ENCODE measurements at places on chromosomes 16 and 17. TPM values are rescaled to one million over a fixed set of nuclear protein-coding genes. Genes with fewer than 3 reads are reported as not detected.

- DNase-seq, result no peak
These were observed 778.1 kb upstream of the SOX9 start for GRCh38 chr17:71342737-71343136.

DNA sequence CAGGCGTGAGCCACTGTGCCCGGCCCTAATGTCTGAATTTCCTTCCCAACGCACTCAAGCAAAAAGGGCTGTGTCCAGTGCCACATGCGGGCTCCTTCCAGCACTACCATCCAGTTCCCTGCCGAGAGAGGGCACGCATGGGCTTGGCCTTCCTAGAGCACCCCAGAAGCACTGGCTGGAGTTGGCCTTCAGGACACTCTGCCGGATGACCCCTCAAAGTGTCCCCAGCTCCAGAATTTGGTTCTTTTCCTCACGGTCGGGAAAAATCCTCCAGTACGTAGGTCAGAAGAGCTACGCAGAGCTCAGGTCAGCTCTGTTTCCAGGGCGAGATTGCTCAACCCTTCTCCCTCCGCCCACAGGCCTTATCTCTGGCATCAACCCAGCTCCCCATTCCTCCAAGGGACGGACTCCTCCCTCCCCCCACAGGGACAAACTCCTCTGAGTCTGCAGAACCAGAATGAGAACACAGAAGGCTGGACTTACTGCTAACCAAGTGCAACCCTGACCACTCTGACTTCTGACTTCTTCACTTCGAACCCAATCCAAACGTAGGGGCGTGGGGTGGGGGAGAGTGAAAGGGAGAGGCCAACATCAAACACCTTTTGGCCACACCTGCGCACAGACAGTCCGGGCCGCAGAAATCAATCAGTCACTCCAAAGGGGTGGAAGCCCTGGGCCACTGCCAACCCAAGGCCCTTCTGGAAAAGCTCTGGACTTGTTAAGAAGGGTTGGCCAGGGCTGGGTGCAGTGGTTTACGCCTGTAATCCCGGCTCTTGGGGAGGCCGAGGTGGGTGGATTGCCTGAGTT, 3.6 kb downstream of the CDC42EP4 start:
- DNase-seq, result no peak

Gene RAB26
- total RNA-seq, result 0.64 TPM

DNA sequence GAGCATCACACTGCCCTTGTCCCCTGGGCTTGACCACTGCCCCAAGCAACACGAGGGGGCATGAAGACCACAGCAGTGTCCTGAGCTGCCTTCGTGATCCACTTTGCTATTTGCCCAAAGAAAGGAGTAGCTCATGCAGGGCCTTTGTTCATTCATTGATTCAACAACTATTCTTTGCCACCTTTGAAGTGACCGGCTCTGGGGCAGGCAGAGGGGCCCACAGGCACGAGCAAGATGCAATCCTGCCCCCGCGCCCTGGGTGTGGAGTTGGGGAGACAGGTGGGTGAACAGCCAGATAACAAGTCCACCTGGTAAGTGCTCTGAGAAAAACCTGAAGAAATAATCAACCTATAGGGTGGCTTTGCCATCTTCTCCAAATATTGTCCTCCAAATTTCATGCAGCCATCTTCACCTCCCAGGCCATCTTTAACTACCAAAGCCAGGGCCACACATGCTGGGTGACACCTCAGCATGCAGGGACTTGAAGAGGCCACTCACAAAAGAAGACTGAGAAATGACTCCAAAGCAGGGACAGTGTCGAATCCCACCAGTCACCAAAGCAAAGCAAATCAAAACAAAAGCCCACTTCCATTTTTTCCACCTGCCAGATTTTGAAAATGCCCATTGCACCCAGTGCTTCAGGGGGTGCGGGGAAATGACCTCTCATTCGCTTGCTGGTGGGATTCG, 18.2 kb upstream of the RBFOX3 start:
- DNase-seq, result no peak

DNA sequence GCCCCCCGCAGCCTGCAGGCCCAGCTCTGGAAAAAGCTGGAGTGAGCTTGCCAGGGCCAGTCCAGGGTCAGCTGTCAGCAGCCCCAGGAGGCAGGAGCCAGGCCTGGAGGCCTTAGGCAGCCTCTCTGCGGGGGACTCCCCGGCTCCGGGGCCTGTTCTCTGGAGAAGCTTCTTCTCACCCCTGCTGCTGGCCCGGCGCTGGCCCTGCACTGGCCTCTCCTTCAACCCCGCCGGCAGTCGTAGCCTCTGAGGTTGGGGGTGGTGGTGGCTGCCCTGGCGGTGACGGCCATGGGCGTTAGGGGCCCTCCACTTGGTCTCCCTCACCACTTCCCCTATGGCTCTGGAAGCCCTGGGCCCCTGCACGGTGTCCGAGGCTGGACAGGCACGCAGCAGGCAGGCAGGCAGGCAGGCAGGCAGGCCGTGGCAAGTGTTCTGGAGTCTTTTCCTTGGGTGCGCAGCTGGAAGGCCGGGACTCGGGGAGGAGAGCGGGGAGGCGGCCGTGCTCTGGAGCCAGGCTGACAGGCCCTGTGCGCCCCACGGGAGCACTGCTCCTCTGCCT, 2.1 kb downstream of the FOXF1 start:
- DNase-seq, result no peak

- DNase-seq, result no peak
These were observed 10.1 kb downstream of the IRF8 start for GRCh38 chr16:85908889-85909589.

DNA sequence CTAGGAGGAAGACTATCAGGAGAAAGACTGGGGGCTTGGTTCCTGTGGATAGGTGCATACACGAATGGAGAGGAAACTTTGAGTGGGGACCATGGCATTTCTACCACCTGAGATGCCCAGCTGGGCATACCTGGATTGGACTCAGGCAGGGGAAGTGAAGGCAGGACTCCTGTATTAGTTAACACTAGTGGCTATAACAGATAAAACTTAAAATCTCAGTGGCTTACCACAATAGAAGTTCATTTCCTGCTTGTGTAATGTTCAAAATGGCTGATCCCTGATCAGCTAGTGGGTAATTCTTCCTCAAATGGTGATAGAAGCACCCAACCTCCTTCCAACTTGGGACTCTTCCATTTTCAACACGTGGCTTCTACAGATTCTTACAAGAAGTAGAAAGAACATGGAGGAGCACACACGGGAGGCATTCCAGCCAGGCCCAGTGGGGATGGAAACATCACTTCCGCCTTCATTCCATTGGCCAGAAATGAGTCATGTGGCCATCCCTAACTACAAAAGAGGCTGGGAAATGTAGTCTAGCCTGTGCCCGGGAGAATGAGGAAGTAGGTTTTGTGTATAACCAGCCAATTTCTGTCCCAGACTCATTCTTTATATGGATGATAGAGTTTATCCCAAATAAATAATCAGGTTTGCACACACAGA, 112.1 kb downstream of the UTP18 start:
- DNase-seq, result peak; percentile 16

GRCh38 chr17:49370971-49371834, 9.2 kb upstream of the ZNF652 start:
- DNase-seq, result no peak

Gene NFATC2IP
- 63.9 TPM for total RNA-seq

Gene KIF2B
- total RNA-seq, result not detected

DNA sequence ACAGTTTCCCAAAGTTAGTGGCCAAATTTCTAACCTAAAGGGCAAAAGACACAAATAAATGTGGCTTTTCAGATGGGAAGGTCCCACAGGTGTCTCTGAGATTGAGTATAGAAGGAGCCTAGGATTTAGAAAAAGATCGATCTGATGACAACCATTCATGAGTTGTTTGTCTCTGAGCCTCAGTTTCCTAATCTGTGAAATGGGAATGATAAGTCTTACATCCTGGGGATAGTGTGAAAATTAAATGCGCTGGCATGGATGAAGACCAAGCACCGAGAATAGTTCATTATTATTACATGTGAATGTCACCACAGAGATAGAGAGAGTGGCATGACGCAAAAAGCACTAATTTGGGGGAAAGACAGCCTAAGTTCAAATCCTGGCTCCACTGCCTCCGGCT, 7.2 kb downstream of the CDH5 start:
- DNase-seq, result no peak

DNA sequence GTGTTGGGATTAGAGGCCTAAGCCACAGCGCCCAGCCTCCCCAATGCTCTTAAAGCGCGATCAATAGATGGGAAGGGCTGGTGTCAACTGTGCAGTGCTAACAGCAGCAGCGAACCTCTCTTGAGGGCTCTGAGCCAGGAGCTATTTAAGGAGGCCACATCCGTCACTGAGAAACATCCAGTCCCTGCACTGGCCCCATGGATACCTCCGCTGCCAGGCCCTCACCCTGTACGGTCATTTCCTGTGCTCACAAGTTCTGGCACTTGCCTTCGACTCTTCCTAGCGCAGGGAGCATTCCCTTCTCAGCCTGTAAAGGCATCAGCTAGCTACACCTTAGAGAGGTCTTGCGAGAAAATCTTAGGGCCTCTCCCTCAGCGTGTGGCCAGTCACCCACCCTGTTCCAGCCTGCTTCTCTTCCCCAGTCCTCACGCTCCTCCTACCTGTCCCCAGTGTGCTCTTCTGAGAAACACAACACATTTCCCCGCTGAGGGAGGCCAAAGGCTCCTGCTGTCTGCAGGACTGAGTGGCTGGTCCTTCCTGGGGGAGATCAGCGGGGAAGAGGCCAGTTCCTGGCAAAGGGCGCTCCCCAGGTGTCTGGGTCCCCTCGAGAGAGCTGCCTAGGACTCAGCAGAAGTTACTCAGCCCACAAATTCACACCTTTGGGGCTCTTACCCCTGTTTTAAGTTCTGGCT, 28.6 kb downstream of the GTF3C1 start:
- no peak for DNase-seq

Gene CPHXL2
- not detected for total RNA-seq

GRCh38 chr17:82528484-82529265, 9.1 kb downstream of the FOXK2 start:
- DNase-seq, result no peak

Gene ABCA9
- total RNA-seq, result 1.3 TPM

DNA sequence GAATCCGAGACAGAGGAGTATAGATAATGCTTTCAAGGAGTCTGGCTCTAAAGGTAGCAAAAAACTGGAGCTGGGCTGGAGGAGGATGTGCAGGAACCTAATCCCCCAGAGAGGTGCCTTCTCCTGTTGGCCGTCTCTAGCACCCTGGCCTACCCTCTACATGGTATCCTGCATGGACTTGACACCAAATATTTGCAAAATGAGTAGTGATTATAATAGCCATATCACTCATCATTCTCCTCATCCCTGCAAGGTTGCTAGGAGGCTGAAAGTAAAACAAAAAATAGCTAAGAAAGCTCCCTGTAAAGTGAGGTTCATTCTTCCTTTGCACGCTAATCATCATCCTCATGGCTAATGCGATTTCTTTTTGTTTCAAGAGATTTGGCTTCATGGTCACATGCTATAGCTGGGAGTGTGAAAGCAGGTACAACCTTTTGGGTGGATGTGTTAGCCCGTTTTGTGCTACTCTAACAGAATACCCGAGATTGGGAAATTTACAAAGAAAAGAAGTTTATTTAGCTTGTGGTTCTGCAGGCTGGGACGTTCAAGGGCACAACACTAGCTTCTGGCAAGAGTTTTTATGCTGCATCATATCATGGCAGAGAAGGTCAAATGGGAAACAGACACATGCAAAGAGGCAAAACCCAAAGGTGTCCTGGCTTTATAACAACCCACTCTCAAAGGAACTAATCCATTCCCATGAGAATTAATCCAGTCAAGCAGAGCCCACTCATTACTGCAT, 27.1 kb upstream of the CIITA start:
- no peak for DNase-seq

Gene CAVIN1
- total RNA-seq, result 0.14 TPM

DNA sequence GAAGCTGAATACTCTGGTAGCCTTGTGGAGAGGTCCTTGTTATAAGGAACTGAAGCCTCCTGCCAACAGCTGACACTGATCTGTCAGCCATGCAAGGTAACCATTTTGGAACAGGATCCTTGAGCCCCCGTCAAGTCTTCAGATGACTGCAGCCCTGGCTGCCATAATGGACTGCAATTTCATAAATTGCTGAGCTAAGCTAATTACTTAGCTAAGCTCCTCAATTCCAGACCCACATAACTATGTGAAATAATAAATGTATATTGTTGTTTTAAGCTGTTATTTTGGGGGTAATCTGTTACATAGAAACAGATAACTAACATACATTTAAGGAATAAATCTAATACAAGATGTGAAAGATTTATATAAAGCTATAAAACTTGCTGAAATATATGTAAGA, 16.6 kb downstream of the ADAT1 start:
- DNase-seq, result no peak

DNA sequence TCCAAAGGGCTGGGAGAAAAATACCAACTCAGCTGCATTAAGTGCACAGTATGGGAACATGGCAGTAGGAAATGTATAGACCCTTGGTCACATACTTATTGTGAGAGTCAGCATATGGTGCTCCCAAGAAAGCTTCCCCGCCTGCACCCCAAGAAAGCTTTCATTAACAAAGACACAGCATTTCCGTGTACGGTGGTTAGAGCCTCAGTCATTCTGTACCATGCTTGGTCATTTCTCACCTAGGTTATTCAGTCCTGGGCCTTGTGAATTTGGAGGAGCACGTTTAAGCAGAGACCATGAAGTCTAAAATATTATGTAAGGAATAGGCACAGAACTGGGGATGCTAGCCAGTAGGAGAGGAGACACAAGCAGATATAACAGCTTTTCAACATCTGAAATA, 56.1 kb downstream of the ESRP2 start:
- no peak for DNase-seq

GRCh38 chr16:67537636-67538591, 9.3 kb downstream of the RIPOR1 start:
- peak; percentile 51 for DNase-seq

DNA sequence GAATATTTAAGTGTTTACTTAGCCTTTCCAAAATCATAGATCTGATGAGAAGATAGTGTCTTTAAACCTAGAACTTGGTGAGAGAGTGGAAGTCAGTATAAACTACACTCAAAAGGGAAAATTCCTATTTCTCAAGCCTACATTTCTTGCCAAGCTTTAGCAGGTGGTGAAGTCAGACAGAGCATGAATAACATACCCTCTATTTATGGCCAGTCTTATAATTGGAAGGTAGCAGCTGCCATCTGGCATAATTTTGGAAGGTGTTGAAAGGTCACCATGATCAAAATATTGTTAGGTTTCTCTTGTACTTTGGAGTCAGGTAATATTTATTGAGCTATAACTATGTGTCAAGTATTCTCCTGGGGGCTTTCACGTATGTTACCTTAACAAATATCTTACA, 729.3 kb upstream of the KIF2B start:
- no peak for DNase-seq

Gene TBC1D3E
- total RNA-seq, result not detected
